ENCODE measurements at places on chromosomes 7 and 10. TPM values are rescaled to one million over a fixed set of nuclear protein-coding genes. Genes with fewer than 3 reads are reported as not detected.

NRCAM gene
- 81.9 TPM for total RNA-seq

LRRN3 gene
- total RNA-seq: 8.0 TPM

FGL2 gene
- total RNA-seq: 24.1 TPM

CABCOCO1 gene
- total RNA-seq: 0.73 TPM

HSPA14 gene
- total RNA-seq: 11.7 TPM

- ATAC-seq: no peak
These were observed 10.1 kb upstream of the JAKMIP3 start for GRCh38 chr10:132055616-132056015.

GRCh38 chr10:103616705-103617601 is 123.4 kb downstream of the NEURL1 start:
- no peak for ATAC-seq

DNA sequence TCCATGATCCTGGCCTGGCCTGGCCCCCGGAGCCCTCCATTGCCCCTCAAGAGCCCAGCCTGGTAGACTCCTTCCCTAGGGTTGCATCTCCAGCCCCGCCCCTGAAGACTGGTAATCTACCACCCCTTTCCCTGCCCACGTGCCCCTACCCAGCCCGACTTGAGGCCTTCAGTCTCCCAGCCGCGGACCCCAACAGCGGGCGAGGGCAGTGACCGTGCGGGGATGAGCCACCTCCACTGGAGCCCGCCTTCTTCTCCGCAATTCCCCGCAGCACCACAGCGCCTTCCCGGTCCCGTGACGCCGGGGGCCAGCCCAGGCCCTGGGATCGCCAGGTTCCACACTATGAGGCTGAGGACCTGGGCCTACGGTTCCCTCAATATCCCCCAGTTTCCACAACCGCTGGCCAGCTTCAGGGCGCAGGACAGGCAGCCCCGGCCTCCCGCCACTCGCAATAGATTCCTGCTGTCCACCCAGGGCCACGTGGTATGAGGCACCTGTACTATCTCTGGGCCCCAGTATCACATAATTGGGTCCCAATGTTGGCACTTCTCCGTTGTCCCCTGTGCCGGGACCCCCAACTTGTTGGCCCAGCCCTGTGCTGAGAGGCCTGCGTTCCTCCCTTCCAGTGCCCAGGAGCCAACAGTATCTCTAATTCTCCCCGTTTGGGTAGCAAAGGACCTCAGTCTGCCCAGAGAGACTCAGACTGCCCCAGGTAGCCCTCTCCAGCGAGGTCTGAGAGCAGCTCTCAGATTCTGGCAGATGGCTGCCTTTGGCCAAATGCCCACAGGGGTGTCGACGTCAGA is 1.1 kb upstream of the GPRIN2 start:
- no peak for ATAC-seq

GRCh38 chr7:151756076-151756731 is 120.7 kb downstream of the PRKAG2 start:
- no peak for ATAC-seq

GRCh38 chr7:112404321-112404720 is 45.9 kb upstream of the IFRD1 start:
- no peak for ATAC-seq

- ATAC-seq: no peak
These were observed 579.0 kb upstream of the DPP6 start for GRCh38 chr7:153473185-153473584.

- peak; percentile 45 for ATAC-seq
These were observed 667.6 kb upstream of the FOXK1 start for GRCh38 chr7:4014346-4015050.

GRCh38 chr10:49177391-49178355 is 10.5 kb downstream of the TMEM273 start:
- ATAC-seq: peak; percentile 57

DNA sequence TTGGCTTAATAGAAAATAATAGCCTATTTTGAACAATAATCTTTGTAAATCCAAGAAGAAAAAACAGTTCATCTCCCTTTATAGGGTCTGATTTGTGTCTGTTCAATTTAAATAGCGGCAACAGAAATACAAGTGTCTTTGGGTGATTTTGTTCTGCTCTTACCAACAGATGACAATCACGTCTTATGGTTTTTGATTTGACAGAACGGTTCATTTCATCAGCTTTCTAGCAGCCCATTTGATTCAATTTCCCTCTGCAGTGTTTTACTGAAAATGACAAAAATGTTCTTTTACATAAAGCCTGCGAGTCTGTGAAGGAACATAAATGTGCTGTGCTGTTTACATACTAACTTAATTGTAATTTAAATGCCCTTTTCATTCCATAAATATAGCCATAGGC is 180.5 kb downstream of the MGMT start:
- peak; percentile 89 for ATAC-seq

DNA sequence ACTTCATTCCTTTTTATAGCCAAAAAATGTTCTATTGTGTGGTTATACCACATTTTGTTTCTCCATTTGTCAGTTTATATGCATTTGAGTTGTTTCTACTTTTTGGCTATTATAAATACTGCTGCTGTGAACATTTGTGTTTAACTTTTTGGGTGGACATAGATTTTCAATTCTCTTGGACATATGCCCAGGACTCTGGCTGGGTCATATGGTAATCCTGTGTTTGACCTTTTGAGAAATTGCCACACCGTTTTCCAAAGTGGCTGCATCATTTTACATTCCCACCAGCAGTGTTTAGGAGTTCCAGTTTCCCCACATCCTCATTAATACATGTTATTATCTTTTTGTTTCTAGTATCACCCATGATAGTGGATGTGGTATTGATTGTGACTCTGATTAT is 39.4 kb downstream of the CSGALNACT2 start:
- ATAC-seq: no peak

GRCh38 chr10:15784662-15785300 is 65.1 kb upstream of the ITGA8 start:
- ATAC-seq: no peak

DNA sequence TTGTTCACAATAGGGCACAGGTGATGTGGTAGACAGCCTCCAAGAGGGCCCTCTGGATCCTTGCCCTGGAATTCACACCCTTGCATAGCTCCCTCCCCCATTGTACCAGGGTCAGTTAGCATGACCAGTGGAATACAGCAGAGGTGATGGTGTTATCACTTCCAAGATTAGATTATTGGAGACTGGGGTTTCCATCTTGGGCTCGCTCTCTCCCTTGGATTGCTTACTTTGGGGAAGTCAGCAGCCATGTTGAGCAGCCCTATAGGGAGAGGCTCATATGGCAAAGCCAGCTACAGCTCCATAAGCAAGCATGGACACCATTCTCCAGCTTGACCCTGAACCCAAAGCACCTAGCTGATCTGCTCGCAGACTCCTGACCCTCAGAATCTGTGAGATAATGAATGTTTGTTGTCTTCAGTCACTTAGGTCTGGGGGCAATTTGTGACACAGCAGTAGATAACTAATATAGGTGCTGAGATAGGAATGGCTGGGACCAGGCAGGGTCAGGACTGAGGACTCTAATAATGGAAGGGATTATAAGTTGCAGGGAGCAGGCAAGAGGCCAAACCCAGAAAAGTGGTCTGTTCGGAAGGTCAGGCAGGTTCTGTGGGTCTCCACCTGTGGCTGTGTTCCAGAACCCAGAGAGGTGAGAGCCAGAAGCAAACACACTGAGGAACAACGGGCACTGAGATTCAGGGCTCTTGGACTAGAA is 22.9 kb downstream of the TBXAS1 start:
- ATAC-seq: no peak

GRCh38 chr7:70512761-70513160 is 619.2 kb upstream of the GALNT17 start:
- no peak for ATAC-seq

DNA sequence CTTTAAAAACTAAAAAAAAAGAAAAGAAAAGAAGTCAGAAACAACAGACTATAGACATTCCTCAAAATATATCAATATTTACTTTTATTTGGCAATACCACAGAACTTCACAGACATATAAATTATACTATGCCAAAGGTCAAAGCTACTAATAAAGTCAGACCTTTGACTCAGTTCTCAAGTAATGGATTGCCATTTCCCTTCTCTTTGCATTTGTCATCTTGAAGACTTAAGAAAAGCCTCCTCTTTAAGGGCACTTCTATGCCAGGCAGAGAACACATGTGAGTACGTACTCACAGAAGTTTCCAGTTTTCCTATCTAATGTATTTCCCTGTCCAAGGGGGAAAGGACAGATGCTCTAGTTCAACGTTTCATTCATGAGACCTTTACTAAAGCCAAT is 37.6 kb downstream of the TNPO3 start:
- no peak for ATAC-seq

GRCh38 chr10:76333796-76334195 is 902.4 kb downstream of the LRMDA start:
- no peak for ATAC-seq

DNA sequence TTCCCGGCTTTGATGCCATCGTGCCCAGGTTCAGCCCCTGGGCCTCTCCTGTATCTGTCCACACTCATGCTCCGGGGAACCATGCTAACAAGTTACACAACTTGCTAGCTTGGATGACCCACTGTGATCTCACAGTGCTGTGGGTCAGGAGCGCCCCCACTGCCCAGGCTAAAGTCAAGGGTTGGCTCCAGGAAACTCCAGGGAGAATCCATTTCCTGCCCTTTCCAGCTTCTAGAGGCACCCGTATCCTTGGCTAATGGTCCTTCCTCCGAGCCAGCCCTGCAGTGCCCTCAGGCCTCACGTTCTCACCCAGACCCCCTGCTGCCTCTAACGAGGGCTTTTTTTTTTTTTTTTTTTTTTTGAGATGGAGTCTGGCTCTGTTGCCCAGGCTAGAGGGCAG is 19.5 kb downstream of the AMZ1 start:
- no peak for ATAC-seq

DNA sequence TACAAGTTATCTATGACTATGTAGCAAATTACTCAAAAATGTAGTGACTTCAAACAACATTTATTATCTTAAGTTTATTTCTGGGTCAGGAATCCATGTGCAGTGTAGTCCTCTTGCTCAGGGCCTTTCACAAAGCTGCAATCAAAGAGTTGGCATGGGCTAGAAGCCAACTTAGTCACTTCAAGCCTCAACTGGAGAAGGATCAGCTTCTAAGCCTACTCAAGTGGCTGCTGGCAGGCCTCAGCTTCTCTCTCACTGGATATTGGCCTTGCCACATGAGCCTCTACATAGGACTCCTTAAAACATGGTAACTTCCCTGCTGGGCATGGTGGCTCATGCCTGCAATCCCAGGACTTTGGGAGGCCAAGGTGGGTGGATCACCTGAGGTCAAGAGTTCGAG is 5.0 kb upstream of the NFE2L3 start:
- ATAC-seq: no peak

GRCh38 chr10:95312986-95313495 is 22.2 kb upstream of the PDLIM1 start:
- no peak for ATAC-seq

DNA sequence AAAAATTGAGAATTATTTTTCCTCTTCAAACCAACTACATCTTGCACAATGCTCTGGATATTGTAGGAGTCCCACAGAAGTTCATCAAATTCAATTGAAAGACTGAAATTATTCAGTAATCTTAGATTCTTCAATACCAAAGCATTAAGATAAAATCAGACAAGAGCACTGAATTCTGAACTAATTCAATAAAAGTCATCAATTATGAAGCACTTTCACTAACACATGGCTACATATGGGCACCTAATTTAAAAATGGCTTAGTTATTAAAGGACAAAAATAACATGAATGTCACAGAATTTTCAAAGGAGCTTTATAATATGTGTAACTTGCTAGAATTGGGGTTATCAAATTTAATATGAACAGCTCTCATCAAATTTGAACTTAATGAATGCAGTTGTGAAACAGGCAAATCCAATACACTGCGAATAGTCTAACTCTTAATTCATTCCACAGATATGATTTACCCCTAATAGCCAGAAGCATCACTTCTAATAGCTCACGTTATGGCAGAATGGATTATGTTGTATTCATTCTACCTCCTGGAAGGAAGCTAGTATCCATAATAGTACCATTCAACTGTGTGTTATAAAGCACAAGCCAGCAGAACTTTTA is 116.8 kb downstream of the GRM8 start:
- ATAC-seq: no peak

GRCh38 chr10:24824124-24824523 is 100.4 kb upstream of the ARHGAP21 start:
- no peak for ATAC-seq

- ATAC-seq: no peak
These were observed 456.0 kb downstream of the GATA3 start for GRCh38 chr10:8510471-8510870.

All from motor neuron (in vitro differentiated cells).